NCI-H524 (cell line): ENCODE measurements at places on chromosomes 6 and 20.

DNA sequence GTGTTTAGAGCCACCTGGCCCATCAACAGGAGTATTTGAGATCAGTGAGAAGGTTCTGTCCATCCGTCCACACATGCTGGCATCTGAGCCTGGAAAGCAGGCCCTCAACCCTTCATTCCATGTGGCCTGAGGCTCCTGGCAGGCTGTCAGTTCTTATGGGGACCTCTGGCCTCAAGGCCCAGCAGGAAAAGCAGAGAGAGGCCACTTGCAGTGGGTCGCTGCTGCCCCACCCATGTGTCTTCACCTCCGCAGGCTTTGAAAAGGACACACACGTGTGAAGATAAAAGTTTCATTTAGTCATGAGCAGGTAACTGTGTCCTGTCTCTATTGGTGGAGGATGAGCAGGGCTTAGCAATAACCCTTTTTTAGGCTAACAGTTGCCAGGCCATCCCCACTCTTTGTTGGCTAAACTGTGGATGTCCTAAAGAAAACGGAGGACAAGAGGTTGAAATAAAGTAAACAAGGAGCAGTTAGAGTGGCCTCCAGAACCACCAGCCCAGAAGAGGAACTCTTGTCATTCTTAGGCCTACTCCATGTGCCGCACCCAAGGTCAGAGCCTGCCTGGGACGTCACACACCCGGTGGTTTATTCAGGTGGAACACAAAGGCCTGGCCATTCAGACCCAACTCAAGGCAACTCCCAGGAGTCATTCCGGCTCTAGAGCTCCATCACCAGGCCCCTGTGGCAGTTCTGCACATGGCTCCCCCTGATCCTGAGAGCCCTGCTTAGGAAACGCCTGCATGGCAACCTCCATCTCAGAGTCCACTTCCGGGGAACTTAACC is 143.4 kb upstream of the CST7 start:
- no peak for DNase-seq

GRCh38 chr6:66605971-66606370 is 898.9 kb upstream of the EYS start:
- no peak for DNase-seq

DNA sequence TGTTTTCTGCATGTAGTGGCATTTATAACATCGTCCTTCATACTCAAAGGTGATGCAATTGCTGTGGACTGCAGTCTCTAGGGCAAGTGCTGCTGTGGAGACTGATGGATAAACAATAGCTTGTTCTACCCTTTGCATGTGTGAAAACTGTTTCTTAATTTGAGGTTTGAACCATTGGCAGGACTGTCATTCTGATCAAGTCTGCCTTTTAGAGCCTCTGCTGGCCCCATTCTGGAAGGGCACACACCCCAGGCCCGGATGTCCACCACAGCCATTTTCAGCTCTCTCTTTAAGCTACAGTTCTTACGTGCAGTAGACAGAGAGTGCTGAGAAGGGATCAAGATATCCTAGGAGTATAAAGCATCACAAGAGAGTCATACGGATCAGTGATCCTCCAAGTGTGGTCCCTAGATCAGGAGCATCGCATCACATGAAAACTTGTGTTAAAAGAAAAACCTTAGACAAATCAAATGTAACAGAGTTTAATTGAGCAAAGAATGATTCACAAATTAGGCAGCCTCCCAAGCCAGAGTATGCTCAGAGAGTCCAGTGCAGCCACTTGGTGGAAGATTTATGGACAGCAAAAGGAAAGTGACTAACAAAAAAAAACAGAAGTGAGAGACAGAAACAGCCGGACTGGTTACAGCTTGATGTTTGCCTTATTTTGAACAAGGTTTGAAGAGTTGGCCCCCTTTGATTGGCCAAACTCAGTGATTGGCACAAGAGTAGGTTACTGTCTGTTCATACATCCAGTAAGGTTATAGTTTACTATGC is 52.0 kb downstream of the FRK start:
- peak; percentile 10 for DNase-seq

DNA sequence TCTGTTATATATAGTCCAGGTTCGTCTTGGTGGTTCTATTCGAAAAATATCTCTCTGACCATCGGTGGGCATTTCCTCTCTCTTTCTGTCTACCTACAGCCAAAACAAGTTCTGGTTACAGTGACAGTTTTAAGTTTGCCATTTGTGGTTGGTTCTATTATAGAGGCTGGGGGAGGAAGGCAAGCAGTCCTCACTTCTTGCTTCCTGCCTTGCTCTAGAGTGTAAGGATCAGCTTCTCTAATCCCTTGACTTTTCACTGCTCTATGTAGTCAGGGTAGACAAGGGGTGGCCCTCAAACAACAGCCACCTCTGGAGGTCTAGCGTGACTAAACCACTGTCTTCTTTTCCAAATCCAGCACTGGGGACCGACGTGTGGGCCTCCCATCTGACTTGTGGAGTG is 16.1 kb downstream of the E2F3 start:
- no peak for DNase-seq

GRCh38 chr6:149809798-149810197 is 54.4 kb downstream of the LRP11 start:
- DNase-seq, result no peak

DNA sequence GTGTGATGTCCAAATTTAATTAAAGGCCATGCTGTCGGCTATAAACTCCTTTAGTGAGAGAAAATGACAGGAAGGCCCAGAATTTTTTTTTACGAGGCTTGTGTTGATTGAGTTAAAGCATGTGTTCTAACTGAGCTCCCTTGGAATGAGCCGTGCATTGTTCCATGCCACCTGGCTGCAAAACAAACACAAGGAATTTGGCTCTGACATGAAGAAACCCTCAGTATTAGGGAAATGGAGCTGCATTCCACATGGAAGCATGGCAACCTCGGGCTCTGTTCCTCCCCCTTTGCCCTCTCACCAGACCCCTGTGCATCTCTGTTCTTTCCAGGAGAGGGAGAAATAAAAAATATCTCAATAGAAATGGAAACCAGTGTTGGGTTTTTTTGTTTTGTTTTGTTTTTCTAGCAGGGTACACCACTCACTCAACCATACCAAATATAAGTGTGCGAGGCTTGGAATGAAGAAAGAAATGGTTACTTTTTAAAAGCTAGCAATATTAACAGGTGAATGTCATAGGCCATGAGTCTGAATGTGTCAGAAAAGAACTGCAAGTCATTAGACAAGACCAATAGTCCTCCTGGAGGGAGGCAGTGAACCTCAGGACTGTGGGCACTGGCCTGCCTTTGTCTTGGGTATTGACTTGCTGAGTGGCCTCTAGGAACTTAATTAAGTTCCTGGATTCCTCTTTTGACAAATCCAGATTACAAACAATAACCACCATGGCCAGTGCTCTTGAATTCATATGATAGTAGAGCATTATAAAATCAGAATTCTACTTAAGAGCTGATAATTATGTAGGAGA is 935.1 kb downstream of the KIF16B start:
- no peak for DNase-seq

DNA sequence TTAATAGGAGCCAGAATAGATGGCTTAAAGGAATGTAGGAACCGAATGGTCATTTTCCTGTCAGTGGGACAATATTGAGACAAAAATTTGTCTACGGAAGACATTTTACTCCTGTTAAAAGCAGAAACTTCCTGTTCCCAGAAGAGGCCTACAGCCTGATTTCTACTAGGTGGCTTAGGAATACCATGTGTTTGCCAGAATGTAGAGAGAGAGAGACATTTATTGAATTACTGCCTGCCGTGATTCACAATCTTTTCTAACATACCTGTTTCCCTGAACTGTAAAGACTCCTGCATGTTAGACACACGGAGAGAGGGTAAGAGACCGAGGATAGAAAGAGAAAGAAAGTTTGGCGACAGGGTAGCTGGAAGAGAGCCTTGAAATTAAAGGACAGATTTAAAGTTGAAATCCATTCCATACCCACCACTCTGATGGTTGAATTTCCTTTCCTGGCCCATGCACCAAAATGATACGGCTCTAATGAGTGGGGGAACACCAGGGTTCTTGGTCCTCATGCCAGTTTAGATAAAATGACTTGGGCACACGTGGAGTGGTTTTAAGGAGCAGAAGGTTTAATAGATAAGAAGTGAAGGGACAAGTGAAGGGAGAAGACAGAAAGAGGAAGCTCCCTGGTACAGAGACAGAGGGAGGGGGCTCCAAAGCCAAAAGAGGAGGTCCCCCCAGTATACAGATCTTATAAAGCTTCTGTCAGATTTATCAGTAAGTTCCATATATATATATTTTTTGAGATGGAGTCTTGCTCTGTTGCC is 22.5 kb downstream of the NCOA3 start:
- DNase-seq, result no peak

- DNase-seq, result peak; percentile 81
Measured at GRCh38 chr6:28266962-28267694, at the start of gene ZSCAN26. TSS of gene ZSCAN26 (plus strand) at chr6:28267143. CDS start at chr6:28271920, 4,777 bp downstream.

- no peak for DNase-seq
Measured at GRCh38 chr6:170096191-170096802, 194.6 kb downstream of the DLL1 start.

GRCh38 chr20:38460040-38460623 is 12.5 kb upstream of the RALGAPB start:
- DNase-seq, result peak; percentile 87

- DNase-seq, result peak; percentile 15
Measured at GRCh38 chr6:138685257-138685656, 88.3 kb upstream of the CCDC28A start.

- DNase-seq, result no peak
Measured at GRCh38 chr6:79568996-79569395, 31.8 kb upstream of the LCA5 start.

- DNase-seq, result no peak
Measured at GRCh38 chr6:53539561-53539960, 5.3 kb downstream of the GCLC start.

- DNase-seq, result peak; percentile 48
Measured at GRCh38 chr6:136326038-136326553, 36.5 kb upstream of the BCLAF1 start.

- peak; percentile 21 for DNase-seq
Measured at GRCh38 chr6:85126485-85127167, 323.3 kb upstream of the NT5E start.
